Activated CD4-positive, alpha-beta T cell treated with anti-CD3 and anti-CD28 coated beads for 48 hours (primary cell): ENCODE measurements at places on chromosomes 5 and 9.

GRCh38 chr5:140054086-140054689, 11.1 kb upstream of the NRG2 start:
- no peak for DNase-seq

DNA sequence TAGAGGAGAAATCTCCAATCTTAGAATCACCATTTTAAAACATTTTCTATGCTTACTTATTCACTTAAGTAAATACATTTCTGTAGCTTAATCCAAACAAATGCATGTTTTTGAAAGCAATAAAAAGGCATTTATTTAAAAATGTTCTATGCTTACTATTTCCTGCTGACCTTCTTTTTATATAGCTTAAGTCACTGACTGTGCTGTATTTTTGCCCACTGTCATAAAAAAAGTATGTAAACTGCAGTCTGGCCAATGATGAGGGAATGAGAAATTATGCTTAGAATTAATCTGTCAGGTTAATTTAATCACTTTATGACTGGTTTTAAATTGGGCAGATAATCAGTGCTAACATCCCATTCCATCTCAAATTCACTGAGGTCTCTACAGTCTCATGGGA, 20.1 kb downstream of the NUDT12 start:
- DNase-seq = no peak

DNA sequence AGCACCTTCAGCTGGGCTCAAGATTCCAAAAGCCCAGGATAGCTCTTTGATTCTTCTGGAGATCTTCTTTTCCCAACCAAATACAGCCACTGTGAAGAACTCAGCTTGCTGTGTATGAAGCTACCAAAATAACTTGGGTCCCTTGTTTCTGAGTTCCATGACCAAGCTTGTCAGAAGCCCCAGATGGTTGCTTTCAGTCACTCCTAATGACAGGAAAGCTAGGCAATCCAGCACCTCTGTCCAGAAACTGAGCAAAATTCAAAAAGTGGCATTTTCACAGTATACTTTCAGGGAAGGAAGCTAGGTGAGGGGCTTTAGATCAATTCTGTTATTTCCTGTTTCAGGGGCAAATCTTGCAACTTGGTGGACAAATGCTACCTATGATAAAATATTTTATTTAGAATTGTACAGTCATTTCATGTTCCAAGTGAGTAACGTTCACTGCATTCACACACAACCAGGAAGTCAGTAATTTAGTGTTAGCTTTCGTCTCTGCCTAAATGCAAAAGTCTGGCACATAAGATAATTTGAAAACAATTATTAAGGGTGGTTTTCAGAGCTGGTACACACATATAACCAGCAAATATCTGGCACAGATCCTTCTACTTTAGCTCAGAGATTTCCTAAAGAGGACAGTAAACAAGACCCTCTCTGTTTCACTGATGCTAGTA, 330.1 kb downstream of the GLIS3 start:
- no peak for DNase-seq

DNA sequence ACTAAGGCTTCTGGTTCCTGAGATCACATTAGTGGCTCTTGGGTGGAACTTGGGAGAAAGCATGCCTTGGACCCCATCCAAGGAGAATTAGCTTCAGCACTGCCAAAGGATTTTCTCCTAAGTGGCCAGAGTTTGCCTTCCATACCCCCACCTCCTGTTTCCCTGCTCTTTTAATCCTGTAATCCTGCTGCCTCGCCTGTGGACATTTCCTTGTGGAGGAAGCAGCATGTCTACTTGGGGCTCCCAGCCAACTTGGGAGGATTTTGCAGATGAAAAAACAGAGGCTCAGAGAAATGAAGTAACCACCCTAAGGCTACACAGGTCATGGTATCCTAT, 1.6 kb downstream of the ARSI start:
- no peak for DNase-seq

DNA sequence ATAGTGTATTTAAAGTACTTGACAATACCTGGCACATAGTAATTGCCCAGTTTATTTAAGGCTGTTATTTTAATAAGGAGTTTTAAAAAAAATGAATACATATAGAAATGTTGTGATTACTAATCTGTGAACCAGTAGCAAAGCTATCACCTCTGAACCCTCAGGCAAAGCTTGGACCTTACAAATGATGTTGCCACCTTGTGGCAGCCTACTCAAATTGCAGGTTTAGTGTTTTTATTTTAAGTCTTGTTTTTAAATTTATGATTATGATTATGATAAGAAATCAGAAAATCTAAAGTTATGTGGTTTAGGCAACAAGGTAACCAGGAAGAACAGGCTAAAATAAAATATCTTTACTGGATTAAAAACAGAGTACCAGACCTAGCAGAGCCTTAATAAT, 35.8 kb downstream of the PPARGC1B start:
- DNase-seq = no peak

GRCh38 chr5:27472871-27473270, 434.5 kb upstream of the CDH9 start:
- DNase-seq = no peak

DNA sequence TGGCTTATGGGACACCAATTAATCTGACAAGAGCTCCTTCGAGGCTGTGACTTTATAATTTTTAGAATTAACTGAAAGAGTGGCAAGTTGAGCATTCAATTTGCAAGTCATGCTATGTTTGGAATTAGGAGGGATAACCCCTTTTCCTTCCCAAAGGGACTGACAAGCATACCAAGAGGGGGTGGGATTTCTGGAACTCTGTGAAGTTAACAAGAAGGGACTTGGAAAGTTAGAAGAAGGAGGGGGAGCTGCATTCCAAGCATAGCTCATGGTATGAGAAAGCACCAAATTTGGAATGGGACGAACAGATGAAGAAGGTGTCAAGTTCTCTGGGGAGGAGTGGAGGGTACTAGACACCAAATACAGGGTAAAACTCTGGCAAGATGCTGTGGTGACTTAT, 8.9 kb upstream of the PALM2AKAP2 start:
- DNase-seq = no peak

- DNase-seq = no peak
Measured at GRCh38 chr9:21778304-21778703, 24.1 kb upstream of the MTAP start.

DNA sequence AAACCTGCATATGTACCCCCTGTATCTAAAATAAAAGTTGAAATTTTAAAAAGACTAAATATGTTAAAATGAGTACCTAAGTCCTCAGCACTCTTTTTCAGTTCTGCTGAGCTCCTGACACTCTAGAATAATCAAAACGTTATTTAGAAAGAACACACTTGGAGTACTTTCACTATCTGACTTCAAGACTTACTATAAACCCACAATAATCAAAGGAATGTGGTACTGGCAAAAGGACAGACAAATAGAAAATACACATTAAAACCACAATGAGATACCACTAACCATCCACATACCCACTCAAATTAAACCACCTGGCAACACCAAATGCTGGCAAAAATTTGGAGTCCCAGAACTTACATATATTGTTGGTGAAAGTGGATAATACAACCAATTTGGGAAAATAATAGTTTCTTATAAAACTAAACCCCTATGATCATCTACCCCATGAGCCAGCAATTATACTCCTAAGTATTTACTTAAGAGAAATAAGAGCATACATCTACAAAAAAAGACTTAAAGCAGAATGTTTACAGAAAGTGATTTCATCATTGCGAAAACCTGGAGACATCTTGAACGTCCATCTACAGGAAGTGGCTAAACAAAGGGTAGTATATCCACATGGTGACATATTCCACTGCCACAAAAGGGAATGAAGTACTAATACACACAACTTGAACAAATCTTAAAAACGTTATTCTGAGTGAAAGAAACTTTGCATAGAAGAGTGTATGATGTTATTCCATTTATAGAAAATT, 12.8 kb upstream of the PRSS3 start:
- no peak for DNase-seq

- DNase-seq = no peak
Measured at GRCh38 chr9:107749787-107750444, 260.3 kb upstream of the KLF4 start.

DNA sequence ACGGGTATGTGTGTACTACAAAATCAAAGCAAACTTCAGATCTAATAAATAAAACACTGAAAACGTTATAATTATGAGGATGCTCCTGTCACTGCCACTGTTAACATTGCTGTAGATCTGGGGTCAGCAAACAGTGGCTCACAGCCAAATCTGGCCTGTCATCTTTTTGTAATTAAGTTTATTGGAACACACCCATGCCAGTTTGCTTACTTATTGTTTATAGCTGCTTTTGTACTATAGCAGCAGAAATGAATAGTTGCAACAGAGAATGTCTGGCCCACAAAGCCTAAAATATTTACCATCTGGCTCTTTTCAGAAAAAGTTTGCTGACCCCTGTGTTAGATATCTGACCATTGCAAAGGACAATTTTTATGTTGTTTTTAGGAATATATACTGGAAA, 32.1 kb downstream of the PRRC1 start:
- DNase-seq = no peak

DNA sequence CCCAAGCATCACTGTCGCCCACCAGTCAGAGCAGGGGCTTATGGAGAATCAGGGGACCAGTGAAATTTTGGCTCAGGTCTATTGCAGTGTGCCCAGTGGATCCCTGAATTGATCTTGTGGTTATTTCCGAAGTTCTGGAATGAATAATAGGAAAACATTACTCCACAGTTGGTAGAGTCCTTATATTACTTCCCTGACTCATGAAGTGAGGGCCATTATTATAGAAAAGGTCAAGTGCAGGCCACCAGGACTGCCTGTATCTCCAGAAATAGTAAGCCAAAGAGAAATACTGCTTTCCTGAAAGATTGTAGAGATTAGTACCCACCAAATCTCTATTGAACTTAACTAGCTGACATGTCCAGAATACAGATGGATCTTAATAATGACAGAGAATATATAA, 335.0 kb downstream of the NPR3 start:
- no peak for DNase-seq
